A172 (cell line): ENCODE measurements at places on chromosomes 3 and 15.

DNA sequence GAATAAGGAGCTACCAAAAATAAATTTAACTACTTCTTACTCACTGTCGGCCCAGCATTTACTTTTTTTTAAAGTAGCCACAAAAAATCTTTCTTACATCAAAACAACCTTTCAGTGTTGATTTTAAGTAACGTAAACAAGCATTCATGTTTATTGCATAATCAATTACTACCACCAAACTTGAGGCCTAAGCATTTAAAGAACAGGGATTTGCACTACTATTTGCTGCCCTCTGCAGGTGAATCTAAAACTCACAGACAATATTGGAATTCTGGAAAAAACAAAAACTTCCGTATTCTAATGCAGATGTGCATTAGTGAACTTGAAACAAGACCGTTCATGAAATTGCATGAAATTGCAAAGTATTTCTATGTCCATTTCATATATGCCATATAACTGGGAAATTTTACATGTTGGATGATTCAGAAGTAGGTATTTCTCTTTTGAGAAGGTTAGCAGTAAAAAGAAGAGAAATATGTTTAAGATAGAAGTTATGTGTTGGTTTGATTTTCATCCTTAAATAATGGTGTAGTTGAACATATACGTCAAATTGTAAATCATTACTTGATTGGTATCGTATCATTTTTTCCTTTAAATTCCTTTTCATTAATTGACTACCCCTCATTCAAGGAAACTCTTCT, 55.6 kb downstream of the CGGBP1 start:
- peak; percentile 42 for DNase-seq

DNA sequence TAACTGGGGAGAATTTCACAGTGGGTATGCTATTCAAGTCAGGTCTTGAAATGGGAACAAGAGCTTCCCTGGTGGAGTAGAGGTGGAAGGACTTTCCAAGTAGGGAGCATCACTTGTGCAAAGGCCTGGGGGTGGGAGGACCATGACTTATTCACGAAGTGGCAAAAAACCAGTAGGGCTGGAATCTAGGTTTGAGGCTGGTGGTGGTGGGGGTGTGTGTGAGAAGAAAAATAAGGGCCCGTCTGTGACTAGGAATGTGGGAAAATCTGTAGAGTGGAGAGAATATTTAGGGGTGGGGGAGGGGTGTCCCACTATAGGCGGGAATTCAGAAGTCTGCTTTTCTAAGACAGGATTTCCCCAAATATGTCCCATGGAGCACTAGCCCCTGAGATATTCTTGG, 271.9 kb upstream of the TBL1XR1 start:
- no peak for DNase-seq

DNA sequence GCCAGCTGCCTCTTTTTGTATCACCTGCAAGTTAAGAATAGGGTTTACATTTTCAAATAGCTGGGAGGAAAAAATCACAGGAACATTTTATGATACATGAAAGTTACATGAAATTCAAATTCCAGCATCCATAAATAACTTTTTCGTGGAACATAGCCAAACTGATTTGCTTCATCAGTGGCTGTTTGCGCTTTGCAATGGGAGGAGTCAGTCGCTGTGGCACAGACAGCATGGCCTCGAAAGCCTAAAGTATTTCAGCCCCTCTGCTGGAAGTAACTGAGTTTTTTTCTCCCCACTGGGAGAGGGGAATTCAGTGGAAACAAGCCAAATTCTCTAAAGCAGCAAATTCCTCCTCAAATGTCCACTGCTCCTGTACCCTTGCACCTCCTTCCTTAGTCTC, 271.9 kb downstream of the SUCLG2 start:
- DNase-seq: no peak

GRCh38 chr15:31262901-31263671, 63.5 kb upstream of the KLF13 start:
- DNase-seq: no peak

GRCh38 chr3:63990204-63990603, 33.1 kb downstream of the PSMD6 start:
- DNase-seq: no peak

- no peak for DNase-seq
Observed at GRCh38 chr3:9704347-9705322, 1.0 kb downstream of the CPNE9 start.

DNA sequence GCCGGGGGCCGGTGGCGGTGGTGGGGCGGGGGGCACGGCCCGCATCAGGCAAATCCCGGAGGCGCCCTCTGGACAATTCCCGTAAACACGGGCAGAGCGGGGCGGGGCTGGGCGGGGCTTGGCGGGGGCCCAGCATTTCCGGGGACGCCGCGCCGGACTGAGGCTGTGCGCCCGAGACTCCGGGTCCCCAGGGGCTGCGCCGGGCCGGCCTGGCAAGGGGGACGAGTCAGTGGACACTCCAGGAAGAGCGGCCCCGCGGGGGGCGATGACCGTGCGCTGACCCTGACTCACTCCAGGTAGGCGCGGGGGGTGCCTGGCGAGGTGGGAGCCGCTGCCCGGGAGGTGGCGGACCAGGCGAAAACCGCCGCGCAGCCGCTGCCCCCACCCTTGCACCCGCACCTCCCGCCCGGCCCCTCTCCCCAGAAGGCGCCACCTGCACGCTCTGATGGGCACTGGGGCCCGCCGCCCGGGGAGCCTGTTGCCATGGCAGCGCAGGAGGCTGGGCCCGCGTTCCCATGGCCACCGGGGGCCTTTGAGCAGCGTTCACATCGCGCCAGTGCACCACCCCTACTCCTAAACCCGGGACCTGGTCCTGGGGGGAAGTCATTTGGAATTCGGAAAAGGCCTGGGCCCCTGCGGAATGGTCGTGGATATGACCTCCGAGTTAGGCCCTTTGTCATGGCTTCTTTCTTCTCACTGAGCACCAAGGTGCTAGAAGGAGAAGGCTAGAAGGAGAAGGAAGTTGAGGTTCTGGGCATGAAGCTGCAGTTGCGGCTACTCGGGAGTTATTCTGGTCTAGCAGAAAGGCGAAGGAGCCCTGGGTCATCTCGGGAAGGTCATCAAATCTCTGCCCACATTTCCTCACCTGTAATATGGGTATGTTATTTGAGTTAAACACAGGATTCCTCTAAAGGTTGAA, 16.1 kb upstream of the SEMA4B start:
- peak; percentile 51 for DNase-seq

GRCh38 chr3:7082244-7082643, 221.3 kb downstream of the GRM7 start:
- no peak for DNase-seq

GRCh38 chr15:28909958-28910500, 24.3 kb downstream of the APBA2 start:
- no peak for DNase-seq

- DNase-seq: no peak
Observed at GRCh38 chr3:13322324-13322723, 97.8 kb downstream of the NUP210 start.

- DNase-seq: no peak
Observed at GRCh38 chr3:37591116-37591781, 270.4 kb upstream of the CTDSPL start.

DNA sequence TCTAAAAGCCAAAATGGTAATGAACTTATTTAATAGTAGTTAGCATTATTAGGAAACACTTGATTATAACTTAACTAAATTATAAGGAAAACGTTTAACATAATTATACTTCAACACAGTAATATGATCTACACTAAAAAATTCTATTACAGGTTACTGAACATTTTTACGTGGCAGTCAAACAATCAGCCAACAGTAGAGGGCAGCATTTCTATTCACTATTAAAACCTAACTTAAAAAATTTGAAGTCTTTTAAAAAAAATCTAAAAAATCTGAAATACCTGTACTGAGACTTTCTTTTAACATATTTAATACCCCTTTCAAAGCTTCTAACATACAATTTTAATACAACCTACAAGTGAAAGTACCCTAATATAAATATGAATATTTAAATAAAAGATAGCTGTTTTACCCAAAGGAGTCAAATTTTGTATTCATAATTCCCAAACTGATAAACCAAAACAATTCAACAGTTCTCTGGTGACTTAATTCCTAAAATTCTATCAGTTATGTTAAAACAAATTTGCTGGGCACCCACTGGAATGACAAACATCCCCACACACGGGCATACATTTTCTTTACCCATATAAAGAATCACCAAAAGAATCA, 41.5 kb downstream of the DLG1 start:
- DNase-seq: peak; percentile 52

GRCh38 chr3:62873761-62874710, 1.2 kb downstream of the CADPS start:
- no peak for DNase-seq

GRCh38 chr15:77671362-77672056, 38.8 kb upstream of the LINGO1 start:
- no peak for DNase-seq

DNA sequence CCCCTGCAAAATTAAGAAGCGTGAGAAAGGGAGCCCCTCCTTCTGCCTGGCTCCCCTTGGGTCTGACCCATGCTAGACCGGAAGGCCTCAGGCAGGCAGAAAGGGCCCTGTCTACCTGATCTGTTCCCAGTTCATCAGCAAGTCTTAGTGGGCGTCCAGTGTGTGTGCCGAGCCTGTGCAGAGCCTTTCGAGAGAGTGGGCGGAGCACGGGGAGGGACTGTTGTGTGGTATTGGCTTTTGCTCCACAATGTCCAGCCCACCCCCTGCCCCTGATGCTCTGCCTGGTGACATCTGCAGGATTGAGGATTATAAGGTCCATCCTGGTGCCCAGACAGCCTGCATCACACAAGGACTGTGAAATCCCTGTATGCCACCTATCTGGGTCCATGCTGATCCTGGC, 82.9 kb downstream of the CHDH start:
- no peak for DNase-seq

DNA sequence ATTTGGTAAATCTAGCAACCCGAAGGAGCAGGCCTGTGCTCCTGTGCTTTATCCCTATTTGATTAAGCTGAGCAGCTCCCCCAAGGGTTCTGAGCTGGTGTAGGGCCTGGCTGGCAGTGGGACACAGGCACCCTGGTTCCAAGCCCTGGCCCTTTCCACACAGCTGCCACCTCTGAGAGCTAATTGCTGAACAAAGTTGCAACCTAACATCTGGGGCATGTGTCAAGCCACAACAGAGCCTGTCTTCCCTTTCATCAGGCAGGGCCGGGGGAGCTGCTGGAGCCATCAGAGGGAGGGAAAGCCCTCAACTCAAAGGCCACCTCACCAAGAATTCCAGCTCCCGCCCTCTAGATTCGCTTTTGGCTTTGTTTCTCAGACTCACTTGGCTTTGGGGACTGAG, 17.1 kb upstream of the MRPS22 start:
- no peak for DNase-seq

DNA sequence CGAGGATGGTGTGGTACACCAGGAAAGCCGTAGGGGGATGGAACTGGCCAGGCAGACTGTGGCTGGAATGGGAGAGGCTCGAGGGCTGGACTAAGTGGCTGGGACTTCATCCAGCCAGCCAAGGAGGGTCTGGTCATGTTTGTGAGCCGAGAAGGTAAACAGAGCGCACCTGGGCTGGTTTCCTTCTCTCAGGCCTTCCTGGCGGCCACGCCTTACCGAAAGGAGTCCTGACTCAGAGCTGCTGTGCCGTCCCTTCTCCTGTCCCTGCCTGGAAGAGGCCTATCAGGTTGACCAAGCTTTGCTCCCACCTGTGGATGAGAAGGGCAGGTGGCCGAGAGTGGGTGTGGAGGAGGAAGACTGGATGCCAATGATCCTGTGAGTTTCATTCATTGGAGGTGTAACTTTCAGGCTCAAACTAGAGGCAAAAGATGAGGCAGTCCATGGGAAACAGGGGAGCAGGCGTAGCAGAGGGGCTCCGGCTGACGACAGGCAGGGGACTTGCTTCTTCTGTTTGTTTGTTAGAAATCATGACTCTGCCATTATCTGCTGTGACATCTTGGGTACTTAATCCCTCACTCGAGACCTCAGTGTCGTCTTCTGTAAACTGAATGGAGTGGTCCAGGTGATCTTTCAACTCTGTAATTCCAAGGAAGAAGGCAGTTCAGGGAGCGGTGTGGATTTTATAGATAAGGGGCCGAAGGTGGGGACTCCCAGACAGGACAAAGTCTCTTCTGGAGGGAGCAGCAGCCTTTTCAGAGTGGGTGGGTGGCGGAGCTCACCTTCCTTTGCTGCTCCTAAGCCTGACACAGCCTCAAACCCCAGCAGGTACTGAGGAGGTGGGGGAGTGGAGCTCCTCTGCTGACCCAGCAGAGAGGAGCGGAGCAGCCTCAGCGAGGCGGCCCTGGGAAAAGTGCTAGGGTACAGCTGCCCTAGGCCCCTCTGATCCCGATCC, 71.8 kb upstream of the GATM start:
- no peak for DNase-seq

DNA sequence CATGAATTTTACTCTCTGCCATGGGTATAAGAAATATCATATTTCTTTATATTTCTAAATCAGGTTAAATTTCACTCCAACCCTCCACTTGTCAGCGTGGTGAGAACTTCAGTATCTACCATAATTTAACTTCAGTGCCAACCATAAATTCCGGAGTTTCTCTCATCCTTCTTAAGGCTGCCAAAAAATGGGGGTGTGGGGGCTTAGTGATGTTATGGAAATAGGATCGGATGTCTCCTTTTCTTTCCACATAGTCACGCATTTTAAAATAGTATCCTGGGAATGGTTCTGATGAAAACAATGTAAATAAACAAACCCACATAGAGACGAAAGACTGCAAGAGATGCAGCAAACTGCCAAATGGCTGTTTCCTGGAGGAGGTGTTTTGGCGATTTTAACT, 12.9 kb upstream of the FAM3D start:
- no peak for DNase-seq

- no peak for DNase-seq
Observed at GRCh38 chr15:45657254-45657653, 22.4 kb downstream of the SQOR start.

GRCh38 chr3:79245284-79246138, 522.3 kb downstream of the ROBO1 start:
- no peak for DNase-seq

GRCh38 chr3:151305060-151305774, 11.4 kb downstream of the GPR87 start:
- peak; percentile 98 for DNase-seq

DNA sequence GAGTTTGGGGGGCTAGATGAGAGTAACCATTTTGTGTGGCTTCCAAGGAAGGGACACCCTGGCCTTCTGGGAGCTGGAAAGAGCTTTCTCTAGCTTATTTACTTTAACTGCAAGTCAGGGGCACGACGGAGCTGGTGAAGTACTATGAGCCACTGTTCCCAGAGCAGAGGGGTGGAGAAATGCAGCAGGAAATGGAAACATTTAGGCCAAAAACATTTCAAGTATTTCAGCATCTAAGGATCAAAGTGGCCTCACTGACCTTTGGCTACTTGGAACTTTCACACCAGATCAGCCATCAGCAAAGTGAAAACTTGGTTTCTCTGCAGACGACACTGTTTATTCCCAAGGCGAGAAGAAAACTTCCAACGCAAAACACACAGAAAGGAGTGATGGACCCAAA, 7.9 kb downstream of the DGKG start:
- peak; percentile 7 for DNase-seq
